Cardiac muscle cell (in vitro differentiated cells and primary cell): ENCODE measurements at places on chromosomes 13 and 19. TPM values are rescaled to one million over a fixed set of nuclear protein-coding genes. Genes with fewer than 3 reads are reported as not detected.

KMT5C gene
- 63.5 and 81.7 TPM in 2 replicates for polyA plus RNA-seq

GJA3 gene
- 123 and 136 TPM in 2 replicates for polyA plus RNA-seq

LYPD5 gene
- polyA plus RNA-seq = 0.56 TPM in 1 of 2 replicates, not detected in the other

SHISA7 gene
- not detected in 2 replicates for polyA plus RNA-seq

LILRB1 gene
- polyA plus RNA-seq = not detected in 2 replicates

GPR12 gene
- not detected in 2 replicates for polyA plus RNA-seq

FLT3 gene
- not detected in 2 replicates for polyA plus RNA-seq

RFX1 gene
- 2.7 and 3.3 TPM in 2 replicates for polyA plus RNA-seq

ITPKC gene
- 12.5 and 15.4 TPM in 2 replicates for polyA plus RNA-seq

TRPC4 gene
- polyA plus RNA-seq = 0.28 TPM in 1 of 2 replicates, not detected in the other

IL4I1 gene
- polyA plus RNA-seq = 0.40 TPM in 1 of 2 replicates, not detected in the other

ZNF566 gene
- 5.2 and 13.2 TPM in 2 replicates for polyA plus RNA-seq

ZNF615 gene
- polyA plus RNA-seq = 5.8 and 9.4 TPM in 2 replicates

PLEKHG2 gene
- polyA plus RNA-seq = 30.5 and 40.0 TPM in 2 replicates

ZNF225 gene
- 3.6 and 4.8 TPM in 2 replicates for polyA plus RNA-seq

ZFP14 gene
- polyA plus RNA-seq = 3.5 and 7.7 TPM in 2 replicates

ZNF418 gene
- 6.1 and 13.8 TPM in 2 replicates for polyA plus RNA-seq

ACP7 gene
- not detected in 2 replicates for polyA plus RNA-seq

AMER2 gene
- polyA plus RNA-seq = 0.15 TPM in 1 of 2 replicates, not detected in the other

VSIG10L gene
- 8.1 and 9.1 TPM in 2 replicates for polyA plus RNA-seq
